ENCODE measurements at places on chromosomes 3 and 15. TPM values are rescaled to one million over a fixed set of nuclear protein-coding genes. Genes with fewer than 3 reads are reported as not detected.

The SEMA6D gene
- not detected for total RNA-seq

The DCP1A gene
- total RNA-seq: 18.9 TPM

The ACTL6A gene
- total RNA-seq: 70.2 TPM

The CLDN16 gene
- total RNA-seq: 3.6 TPM

The DISP2 gene
- not detected for total RNA-seq

DNA sequence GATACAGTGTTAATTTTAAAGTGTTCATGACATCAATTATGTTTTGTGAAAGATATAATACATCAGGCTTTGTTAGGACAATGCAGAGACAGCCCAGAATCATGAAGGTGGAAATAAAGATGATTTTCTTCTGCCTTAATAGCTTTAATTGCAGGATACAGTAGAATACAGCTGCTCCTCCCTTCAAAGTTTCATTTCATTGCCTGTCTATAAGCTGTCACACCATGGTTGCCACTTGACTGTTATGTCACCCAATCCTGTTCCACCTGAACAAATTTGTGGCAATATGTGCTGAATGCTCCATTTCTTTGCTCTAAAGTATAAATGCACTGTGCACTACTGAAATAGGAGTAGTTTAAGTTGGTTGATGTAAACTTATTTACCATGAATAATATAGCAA, 537.8 kb upstream of the ROBO2 start:
- no peak overlapping the region for H3K27ac ChIP-seq
- DNase-seq: no peak
- H3K4me3 ChIP-seq: no peak overlapping the region
- H3K4me1 ChIP-seq: no peaks in the 10 kb centered on the region
- H3K27me3 ChIP-seq: no peaks in the 10 kb centered on the region

GRCh38 chr15:63476229-63476632, 28.2 kb upstream of the USP3 start:
- no peak overlapping the region for H3K4me3 ChIP-seq
- H3K27me3 ChIP-seq: no peaks in the 10 kb centered on the region

DNA sequence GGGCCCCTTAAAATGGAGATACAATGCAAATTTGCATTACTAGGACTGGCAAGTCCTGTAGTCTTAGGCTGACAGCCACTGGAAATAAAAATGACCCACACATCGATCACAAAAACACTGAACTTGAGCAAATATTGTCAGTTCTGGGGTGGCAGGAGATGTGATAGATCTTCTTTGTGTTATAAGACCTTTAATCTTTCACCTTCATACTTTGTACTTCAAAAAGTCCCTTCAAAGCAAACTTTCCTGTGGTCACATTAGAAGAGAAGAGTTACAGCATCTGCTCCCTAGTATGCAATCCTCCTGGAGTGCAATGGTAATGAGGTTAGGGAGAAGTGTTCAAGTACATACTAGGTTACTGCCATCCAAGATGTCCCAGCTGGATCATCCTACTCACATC, 149.4 kb upstream of the KCNMB2 start:
- no peaks in the 10 kb centered on the region for H3K27me3 ChIP-seq
- H3K36me3 ChIP-seq: no peaks in the 10 kb centered on the region
- no peaks in the 10 kb centered on the region for H3K4me1 ChIP-seq
- DNase-seq: no peak

Data from GM12878 (cell line).